ENCODE measurements at places on chromosomes 7 and 10. TPM values are rescaled to one million over a fixed set of nuclear protein-coding genes. Genes with fewer than 3 reads are reported as not detected.

DNA sequence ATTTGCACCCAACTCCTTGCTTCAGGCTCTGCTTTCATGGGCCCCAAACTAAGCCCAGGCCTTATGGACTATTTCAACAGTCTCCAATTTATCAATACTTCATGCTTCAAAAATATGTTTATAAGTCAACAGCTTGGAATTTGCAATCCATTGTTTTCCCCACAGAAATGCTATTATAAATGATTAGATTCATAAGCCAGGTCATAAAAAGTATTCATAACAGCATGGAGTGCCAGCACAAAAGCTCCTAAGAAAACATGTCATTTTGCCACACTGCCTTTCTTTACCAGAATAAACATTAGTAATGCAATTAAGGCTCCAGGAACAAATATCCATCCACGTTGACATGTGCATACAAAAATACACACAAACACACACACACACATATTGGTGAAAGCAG is 30.1 kb downstream of the OSBPL3 start:
- DNase-seq, result no peak

DNA sequence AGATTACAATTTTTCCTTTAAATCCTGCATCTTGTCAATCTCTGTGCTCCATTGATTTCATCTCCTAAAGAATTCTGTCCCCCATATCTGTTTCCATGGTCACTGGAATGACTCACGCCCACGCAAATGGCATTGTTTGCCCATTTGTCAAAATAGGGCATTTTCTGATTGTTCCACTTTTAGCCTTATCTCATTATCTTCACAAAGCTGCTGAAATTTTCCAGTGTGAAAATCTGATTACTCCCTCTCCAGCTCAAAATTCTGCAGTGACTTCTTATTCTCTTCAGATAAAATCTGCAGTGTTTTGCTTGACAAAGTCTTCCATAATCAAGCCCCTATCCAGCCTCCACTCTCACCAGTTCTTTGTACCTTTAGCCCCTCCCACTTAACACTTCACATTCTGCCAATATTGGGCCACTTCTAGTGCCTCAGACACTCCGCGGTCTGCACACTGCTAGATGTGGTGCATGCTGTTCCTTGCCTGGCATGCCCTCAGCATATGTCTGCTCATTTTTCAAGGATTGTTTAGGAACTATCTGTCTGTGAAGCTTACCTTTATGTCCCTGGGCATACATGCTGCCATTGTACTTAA is 33.9 kb upstream of the CTTNBP2 start:
- no peak for DNase-seq

- DNase-seq, result no peak
These were observed 219.8 kb downstream of the ZMYND11 start for GRCh38 chr10:354901-355617.

- DNase-seq, result no peak
These were observed 75.5 kb upstream of the CXCL12 start for GRCh38 chr10:44460416-44460815.

DNA sequence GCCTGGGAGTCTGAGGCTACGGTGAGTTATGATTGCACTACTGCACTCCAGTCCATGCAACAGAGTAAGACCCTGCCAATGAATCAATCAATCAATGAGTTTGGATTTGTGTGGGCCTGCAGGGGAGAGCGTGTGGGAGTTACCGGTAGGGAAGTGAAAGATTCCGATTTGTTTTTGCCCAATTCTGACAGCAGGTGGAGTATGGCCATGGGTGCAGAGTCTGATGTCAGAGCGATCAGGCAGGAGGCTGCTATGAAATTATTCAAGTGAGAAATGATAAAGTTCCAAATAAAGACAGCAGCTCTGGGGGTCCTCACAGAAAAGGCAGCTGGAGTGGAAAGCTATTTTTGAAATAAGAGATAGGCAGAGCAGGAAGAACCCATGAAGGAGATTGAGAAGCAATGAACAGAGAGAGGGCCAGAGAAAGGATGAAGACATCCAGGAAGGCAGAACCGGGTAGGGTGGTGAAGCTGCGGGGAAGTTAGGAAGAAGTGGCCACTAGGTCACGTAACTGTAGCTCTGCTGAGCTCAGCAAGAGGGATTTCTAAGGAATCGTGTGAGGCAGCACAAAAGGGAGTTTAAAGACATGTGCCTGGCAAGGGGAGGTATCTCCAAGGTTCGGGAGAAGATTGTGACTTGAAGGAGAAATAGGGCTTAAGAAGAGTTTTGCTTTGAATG is 93.7 kb upstream of the NMT2 start:
- DNase-seq, result no peak

DNA sequence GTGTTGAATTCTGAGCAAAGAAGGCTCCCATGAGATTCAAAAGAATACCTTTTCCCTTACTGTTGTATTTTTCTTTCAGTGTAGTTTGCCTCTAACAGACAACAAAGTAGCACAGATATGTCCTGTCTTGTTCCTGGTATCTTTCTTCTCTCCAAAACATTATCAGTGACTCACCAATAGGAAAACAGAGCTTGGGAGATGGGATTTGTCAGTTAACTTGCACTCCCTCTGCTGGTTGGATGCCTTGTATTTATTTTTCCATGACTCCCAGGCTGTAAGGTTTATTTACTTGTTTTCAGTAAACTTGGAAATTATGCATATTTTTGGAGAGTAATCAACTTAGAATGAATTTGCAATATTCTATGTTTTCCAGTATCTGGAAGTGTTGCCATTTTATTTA is 129.7 kb downstream of the SAMD9 start:
- DNase-seq, result no peak

DNA sequence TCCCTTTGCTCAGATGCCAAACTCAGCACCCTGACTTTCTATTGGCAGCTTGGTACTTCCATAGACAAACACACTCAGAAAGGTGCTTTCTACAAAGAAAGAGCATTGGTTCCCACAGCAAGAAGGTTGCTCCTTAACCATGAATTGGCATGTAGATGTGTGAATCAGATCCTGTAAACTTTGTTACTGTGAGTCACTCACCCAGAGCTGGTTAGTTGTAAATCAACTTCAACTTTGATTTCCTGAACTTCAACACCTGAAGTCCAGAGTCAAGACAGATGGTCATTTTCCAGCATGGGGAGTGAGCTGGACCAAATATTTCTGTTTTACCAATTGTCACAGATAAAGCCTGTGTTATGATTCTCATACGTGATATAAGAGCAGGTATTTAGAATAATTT is 797.2 kb downstream of the TNS3 start:
- no peak for DNase-seq

DNA sequence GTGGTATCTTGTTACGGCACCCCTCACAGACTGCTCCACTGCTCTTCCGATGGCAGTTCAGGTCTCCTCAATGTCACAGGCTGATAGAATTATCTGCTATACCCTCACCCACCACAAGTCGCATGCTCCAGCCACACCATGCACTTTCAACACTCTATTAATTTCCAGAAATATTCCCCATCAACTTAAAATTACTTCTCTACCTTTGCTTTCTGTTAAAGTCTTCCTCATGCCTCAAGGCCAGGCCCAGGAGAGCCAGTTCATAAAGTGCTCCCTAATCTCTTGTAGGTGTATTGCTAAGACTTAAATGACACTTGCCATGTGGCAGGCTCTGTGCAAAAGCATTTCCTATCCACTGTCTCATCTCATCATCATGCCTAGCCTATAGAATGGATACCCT is 105.9 kb upstream of the ARID5B start:
- no peak for DNase-seq

- DNase-seq, result no peak
These were observed 111.5 kb downstream of the CCNY start for GRCh38 chr10:35447693-35448407.

- DNase-seq, result no peak
These were observed 9.2 kb downstream of the GDF2 start for GRCh38 chr10:47331491-47331890.

- peak; percentile 7 for DNase-seq
These were observed 311.8 kb downstream of the PTPRN2 start for GRCh38 chr7:158275711-158276413.

- DNase-seq, result no peak
These were observed 167.0 kb downstream of the SNX13 start for GRCh38 chr7:17773289-17773626.

- no peak for DNase-seq
These were observed 45.2 kb upstream of the NPFFR1 start for GRCh38 chr10:70328967-70329366.

DNA sequence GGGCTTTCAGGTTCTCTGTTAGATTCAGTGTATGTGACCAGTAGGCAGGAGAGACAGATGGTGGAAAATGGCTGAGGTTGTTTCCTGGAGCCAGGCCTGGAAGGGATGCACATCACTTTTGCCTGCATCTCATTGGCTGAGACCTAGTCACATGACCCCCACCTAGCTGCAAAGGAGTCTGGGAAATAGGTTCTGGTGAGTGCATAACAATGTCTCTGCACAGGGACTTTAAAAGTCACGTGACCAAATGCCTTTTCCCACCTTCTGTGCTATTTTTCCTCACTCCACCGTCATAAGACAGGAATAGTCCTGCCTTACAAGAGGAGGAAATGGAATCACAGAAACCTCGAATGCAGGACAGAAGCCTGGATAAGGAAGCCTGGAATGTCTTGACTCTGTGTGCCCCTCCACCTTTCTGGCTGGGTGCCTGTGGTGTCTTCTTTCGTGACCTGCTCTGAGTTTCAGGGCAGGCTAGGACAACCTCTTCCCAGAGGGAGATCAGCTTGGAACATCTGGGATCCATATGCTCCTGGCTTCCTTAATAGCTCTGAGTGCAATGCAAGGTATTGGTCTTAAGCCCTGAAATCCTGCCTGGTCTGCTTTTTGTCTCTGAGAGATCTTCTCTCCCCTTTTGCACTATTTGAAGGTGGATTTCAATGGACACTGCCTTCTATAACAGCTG is 139.9 kb upstream of the ZNF438 start:
- no peak for DNase-seq

- DNase-seq, result no peak
These were observed 145.1 kb downstream of the GNAI1 start for GRCh38 chr7:80279760-80280159.

- DNase-seq, result no peak
These were observed 22.6 kb downstream of the BAIAP2L1 start for GRCh38 chr7:98378210-98378819.

Gene STAG3
- 2.0 TPM for total RNA-seq

Gene PDK4
- total RNA-seq, result 18.9 TPM

Gene BLNK
- total RNA-seq, result 22.1 TPM

Gene THSD7A
- total RNA-seq, result 1.6 TPM

Gene NEURL1
- total RNA-seq, result 49.2 TPM

Gene SORCS3
- total RNA-seq, result not detected
